Esophagus squamous epithelium (tissue), 5 donors: ENCODE measurements at places on chromosomes 7 and 10. TPM values are rescaled to one million over a fixed set of nuclear protein-coding genes. Genes with fewer than 3 reads are reported as not detected.

ANKRD2 gene
- total RNA-seq, result 0.79 TPM

EBLN1 gene
- not detected for total RNA-seq

ERV3-1 gene
- 20.2 TPM for total RNA-seq

HGF gene
- 0.79 TPM for total RNA-seq

MSMB gene
- total RNA-seq, result not detected

UNCX gene
- total RNA-seq, result not detected

MKI67 gene
- total RNA-seq, result 25.7 TPM

- DNase-seq, result no peak
These were observed 216.7 kb downstream of the ADAM12 start for GRCh38 chr10:126171555-126171954.

- no peak for DNase-seq
These were observed 1.5 kb downstream of the SCART1 start for GRCh38 chr10:133455196-133455595.

DNA sequence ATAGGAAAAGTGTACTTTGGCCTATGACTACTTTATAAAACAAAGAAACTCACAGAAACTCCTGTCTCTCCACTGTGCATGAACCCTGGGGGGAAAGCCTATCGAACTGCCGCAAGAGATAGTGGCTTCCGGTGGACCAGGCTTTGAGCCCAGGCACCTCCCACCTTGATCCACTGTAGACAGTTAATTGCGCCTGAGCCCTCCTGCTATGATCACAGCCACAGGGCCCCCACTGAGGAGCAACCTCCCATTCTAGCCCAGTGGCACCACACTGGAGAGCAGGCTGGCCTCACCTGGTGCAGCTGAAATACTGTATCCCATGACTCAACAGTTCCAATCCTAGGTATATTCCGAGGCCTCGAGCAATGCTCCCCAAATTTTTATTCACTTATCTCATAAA is 98.8 kb downstream of the COBL start:
- no peak for DNase-seq

DNA sequence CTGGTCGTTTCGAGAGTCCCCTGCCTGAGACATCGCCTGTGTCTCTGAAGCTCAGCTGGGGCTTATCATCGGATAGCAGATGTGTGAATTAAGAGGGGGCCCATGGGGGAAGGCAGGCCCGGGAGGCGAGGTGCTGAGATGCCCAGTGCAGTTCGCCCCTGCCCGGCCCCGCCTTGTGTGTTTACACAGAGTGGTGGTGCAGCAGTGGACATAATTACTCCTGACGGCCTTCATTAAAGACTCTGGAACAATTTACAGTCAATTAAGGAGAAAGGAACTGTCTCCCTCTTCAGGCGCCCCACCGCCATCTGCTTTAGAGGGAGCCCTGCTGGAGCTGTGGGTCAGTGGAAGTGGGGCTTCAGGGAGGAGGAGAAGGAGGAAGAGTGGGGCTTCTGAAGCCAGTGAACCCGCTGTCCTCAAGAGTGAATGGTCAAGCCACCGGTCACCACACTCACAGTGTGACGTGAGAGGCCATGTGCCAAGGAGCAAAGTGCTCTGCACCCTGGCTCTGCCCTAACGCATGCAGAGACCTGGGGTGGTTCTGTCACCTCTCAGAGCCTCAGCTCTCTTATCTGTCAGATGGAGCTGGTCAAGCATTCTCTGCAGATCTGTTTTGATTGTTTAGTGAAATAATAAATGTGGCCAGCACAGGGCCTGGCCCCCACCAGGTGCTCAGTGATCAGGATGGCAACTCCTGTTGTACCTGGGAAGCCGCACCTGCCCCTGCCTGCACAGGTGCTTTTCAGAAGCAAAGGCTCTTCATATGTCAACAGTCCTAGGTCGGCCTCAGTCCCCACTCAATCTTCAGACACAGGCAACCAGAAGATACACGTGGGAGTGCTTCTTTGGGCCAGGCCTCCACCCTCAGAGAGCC is 65.6 kb downstream of the CDH23 start:
- DNase-seq, result no peak

- no peak for DNase-seq
These were observed 402 bp upstream of the TMEM168 start for GRCh38 chr7:112790586-112791003.

GRCh38 chr10:35268323-35268722 is 68.0 kb upstream of the CCNY start:
- no peak for DNase-seq

GRCh38 chr10:16408379-16408778 is 28.4 kb upstream of the PTER start:
- no peak for DNase-seq

DNA sequence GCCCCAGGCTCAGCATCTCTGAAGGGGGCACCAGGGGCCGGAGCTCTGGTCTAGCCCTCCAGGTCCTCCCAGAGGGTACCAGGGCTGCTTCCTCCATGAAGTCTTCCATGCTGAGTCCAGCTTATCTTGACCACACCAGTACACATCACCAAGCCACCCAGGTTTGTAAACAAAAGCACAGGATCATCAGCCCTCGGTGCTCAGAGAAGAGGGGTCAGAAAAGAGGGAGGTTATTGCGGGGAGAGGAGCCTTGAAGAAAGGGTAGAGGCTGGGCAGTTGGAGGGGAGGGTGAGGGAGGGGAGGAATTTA is 23.9 kb downstream of the AQP1 start:
- no peak for DNase-seq

GRCh38 chr7:117673839-117674238 is 194.0 kb downstream of the CFTR start:
- DNase-seq, result no peak

GRCh38 chr10:48880016-48880705 is 59.5 kb downstream of the LRRC18 start:
- no peak for DNase-seq

- no peak for DNase-seq
These were observed 181.4 kb downstream of the ARID5B start for GRCh38 chr10:62082729-62083411.

- no peak for DNase-seq
These were observed 4.4 kb downstream of the CDK6 start for GRCh38 chr7:92831716-92832533.

GRCh38 chr10:121087129-121087528 is 236.0 kb downstream of the WDR11 start:
- no peak for DNase-seq
